ENCODE measurements at places on chromosomes 1 and 21. TPM values are rescaled to one million over a fixed set of nuclear protein-coding genes. Genes with fewer than 3 reads are reported as not detected.

GRCh38 chr1:153849487-153850185, 73.1 kb downstream of the GATAD2B start:
- H3K27me3 ChIP-seq: no peaks in the 10 kb centered on the region
- no peak for DNase-seq
- no peak overlapping the region for H3K4me3 ChIP-seq
- no peak overlapping the region for H3K27ac ChIP-seq

DNA sequence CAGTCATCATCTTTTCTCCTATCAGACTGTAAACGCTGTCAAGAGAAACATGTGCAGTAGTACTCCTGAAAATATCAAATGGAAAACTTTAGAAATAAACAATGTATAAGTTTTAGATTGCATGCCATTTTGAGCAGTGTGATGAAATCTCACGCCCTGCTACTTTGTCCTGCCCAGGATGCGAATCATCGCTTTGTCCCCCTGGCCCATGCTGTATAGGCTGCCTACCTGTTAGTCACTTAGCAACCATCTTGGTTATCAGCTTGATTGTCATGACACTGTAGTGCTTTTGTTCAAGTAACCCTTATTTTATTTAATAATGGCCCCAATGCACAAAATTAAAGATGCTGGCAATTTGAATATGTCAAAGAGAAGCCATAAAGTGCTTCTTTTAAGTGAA, 363.0 kb downstream of the ZP4 start:
- no peak overlapping the region for H3K27ac ChIP-seq
- no peak overlapping the region for H3K4me3 ChIP-seq
- H3K36me3 ChIP-seq: peaks cover 2% of the 10 kb centered on the region
- no peak for DNase-seq
- no peaks in the 10 kb centered on the region for H3K4me1 ChIP-seq

Gene ENAH
- total RNA-seq: 103 TPM

Gene GPR37L1
- total RNA-seq: not detected

- H3K4me3 ChIP-seq: no peak overlapping the region
- peaks cover 3% of the 10 kb centered on the region for H3K36me3 ChIP-seq
- no peaks in the 10 kb centered on the region for H3K27me3 ChIP-seq
- peak; percentile 21 for DNase-seq
Observed at GRCh38 chr1:19204446-19205266, 5.4 kb downstream of the UBR4 start.

GRCh38 chr21:45330851-45331261, 43.2 kb upstream of the POFUT2 start:
- H3K27ac ChIP-seq: no peak overlapping the region
- DNase-seq: no peak
- peaks cover 15% of the 10 kb centered on the region for H3K4me1 ChIP-seq
- no peaks in the 10 kb centered on the region for H3K27me3 ChIP-seq

DNA sequence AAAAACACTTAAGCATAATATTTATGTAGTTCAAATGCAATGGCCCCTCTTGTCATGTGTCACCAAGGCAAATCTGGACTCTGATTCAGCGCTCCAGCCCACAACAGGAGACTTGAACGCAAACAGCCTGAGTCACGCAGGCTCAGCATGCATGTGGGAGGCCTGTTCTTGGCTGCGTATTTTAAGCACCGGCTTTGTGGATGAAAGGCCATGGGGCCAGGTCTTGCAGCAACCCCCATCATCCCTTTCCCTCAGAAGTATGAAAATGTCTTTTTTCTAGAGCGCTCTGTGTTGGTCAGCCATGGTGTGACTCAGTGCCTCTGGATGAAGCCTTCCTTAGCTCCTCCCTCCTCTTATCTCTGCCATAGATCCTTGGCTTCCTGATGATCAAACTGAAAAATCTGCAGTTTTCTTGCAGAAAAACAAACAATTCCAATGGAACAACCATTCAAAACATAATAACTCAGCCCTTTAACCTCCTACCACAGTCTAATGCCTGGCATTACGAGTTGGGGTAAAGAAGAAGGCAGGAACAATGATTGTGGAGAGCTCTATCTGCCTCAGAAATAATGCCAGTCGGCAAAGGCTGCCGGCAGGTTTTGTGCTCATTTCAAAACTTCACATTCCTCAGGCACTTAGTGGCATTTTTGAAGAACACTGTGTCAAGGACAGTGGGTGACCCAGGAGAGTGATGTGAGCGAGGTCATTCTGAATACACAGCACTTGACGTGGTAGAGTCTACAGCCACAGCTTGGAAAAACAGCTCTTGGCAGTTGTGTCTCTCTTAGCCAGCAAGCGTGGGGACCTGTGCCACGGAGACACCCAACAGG, 167.5 kb downstream of the CLIC6 start:
- H3K4me3 ChIP-seq: no peak overlapping the region
- no peaks in the 10 kb centered on the region for H3K27me3 ChIP-seq
- no peaks in the 10 kb centered on the region for H3K4me1 ChIP-seq
- H3K27ac ChIP-seq: peak overlapping the region; percentile 61
- DNase-seq: peak; percentile 91
- H3K36me3 ChIP-seq: peaks cover 5% of the 10 kb centered on the region

Gene ST6GALNAC3
- 34.5 TPM for total RNA-seq

- H3K4me3 ChIP-seq: no peak overlapping the region
- no peak overlapping the region for H3K27ac ChIP-seq
- H3K27me3 ChIP-seq: no peaks in the 10 kb centered on the region
- H3K4me1 ChIP-seq: no peaks in the 10 kb centered on the region
Observed at GRCh38 chr1:29166291-29166878, 15.3 kb downstream of the SRSF4 start.

DNA sequence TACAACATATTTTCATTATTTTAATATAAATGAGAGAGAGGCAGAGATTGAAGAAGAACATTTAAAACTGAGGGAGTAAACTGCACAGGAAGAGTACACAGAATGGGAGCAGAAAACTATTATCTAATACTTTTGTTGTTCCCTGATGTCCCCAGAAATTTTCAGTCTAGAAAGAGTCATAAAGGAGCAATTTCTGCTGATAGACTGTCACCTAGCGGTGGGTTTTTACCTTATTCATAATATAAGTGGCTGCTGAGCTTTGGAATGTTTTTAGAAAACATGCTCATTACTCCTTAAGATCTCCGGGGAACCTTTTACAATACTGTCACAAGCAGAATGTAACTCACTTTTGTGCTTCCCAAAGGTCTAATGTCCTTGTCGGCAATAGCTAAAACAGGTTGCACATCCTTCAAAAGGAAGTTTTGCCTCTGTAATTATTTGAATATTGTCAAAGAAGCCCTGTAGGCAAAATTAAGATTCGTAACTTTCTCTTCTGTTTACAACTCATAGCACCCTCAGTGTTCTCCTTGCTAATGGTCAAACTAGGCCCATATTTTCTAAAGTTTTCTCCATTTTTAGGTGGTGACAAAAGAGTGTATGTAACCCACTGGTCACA, 4.9 kb upstream of the NPL start:
- H3K4me1 ChIP-seq: no peaks in the 10 kb centered on the region
- H3K36me3 ChIP-seq: no peaks in the 10 kb centered on the region
- DNase-seq: no peak
- no peaks in the 10 kb centered on the region for H3K27me3 ChIP-seq
- no peak overlapping the region for H3K27ac ChIP-seq
- no peak overlapping the region for H3K4me3 ChIP-seq

Gene BCL2L15
- total RNA-seq: not detected

DNA sequence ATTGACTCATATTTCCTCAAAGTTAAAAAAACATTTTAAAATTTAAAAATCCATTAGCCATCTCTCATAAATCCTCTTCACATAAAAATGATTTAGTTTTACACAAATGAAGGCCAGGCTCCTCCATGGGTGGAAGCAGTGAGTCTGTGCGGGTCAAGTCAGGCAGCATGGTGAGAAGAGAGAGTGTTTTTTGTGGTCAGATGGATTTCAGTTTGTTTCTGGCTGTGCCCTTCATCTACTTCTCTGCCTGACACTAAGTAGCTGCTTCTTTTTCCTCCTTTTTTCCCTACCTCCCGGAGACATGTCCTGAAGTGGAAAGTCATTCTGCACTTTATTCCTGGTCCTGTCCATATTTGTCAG, 10.3 kb downstream of the PLA2G4A start:
- no peaks in the 10 kb centered on the region for H3K4me1 ChIP-seq
- H3K27ac ChIP-seq: no peak overlapping the region
- no peak for DNase-seq
- no peak overlapping the region for H3K4me3 ChIP-seq
- no peaks in the 10 kb centered on the region for H3K36me3 ChIP-seq

- peak overlapping the region; percentile 100 for H3K4me3 ChIP-seq
- peak overlapping the region; percentile 92 for H3K27ac ChIP-seq
- no peaks in the 10 kb centered on the region for H3K36me3 ChIP-seq
- no peaks in the 10 kb centered on the region for H3K27me3 ChIP-seq
Observed at GRCh38 chr1:28259934-28260802, 850 bp downstream of the SESN2 start.

Gene IBA57
- total RNA-seq: 55.6 TPM

GRCh38 chr1:244056577-244056976, 5.5 kb downstream of the ZBTB18 start:
- H3K36me3 ChIP-seq: peaks cover 6% of the 10 kb centered on the region
- no peaks in the 10 kb centered on the region for H3K27me3 ChIP-seq
- no peak overlapping the region for H3K27ac ChIP-seq
- no peak for DNase-seq

Gene FAM43B
- 0.75 TPM for total RNA-seq

- no peak overlapping the region for H3K4me3 ChIP-seq
- no peaks in the 10 kb centered on the region for H3K4me1 ChIP-seq
- H3K36me3 ChIP-seq: no peaks in the 10 kb centered on the region
- no peaks in the 10 kb centered on the region for H3K27me3 ChIP-seq
Observed at GRCh38 chr1:87474098-87474497, 145.4 kb downstream of the LMO4 start.

Gene DOP1B
- total RNA-seq: 4.5 TPM

DNA sequence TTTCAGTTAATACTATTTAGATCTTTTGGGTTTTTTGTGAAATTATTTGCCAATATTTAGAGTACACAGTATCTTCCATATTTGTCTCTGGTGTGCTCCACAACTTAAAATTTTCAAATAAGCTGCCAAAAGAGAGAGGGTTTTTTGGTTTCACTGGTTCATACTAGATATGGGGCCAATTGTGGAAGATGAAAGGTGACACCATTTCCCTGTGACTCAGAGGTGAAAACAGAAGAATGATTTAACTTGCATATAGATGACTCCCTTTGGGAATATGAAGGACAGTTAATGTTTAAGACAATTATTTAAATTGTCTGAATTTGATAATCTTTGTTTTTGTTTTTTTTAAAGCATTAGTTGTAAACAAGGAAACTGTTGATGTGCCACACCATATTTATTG, 37.5 kb downstream of the IVNS1ABP start:
- no peak overlapping the region for H3K27ac ChIP-seq
- no peaks in the 10 kb centered on the region for H3K4me1 ChIP-seq
- DNase-seq: no peak
- no peak overlapping the region for H3K4me3 ChIP-seq
- H3K27me3 ChIP-seq: no peaks in the 10 kb centered on the region

GRCh38 chr1:229150518-229150917, 120.4 kb upstream of the RAB4A start:
- no peaks in the 10 kb centered on the region for H3K27me3 ChIP-seq
- H3K27ac ChIP-seq: no peak overlapping the region
- DNase-seq: no peak
- no peaks in the 10 kb centered on the region for H3K4me1 ChIP-seq

DNA sequence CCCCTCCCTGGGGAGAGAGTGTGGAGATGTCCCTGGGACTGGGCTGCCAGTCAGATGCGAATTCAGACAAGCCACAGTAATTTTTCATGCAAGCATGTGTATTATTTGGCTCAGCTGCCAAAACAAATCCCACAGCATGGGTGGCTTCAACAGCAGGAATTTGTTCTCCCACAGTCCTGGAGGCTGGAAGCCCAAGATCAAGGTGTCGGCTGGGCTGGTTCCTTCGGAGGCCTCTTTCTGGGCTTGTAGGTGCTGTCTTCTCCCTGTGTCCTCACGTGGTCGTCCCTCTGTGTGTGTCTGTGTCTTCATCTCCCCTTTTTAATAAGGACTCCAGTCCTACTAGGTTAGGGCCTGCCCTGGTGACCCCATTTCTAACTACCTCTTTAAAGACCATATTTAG, 91.9 kb upstream of the ACTRT2 start:
- no peak overlapping the region for H3K4me3 ChIP-seq
- no peaks in the 10 kb centered on the region for H3K36me3 ChIP-seq
- DNase-seq: no peak
- H3K4me1 ChIP-seq: peaks cover 30% of the 10 kb centered on the region
- no peaks in the 10 kb centered on the region for H3K27me3 ChIP-seq
- no peak overlapping the region for H3K27ac ChIP-seq

DNA sequence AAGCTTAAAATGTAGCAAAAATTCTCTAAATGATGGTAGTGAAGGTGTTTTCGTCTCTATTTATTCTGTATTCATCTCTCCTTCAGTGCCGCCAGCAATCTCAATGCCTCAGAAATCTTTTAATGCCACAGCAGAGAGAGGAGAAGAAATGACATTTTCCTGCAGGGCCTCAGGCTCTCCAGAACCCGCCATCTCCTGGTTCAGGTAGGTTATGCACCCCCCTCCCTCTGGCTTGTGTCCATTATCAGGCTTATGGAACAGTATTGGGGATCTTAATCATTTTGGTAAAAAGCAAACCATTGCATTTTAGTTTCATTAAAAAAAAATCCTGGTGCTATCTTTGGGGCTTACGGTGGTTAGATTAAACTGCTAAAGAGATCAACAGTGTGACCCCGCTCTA, 326.1 kb downstream of the NCAM2 start:
- no peak overlapping the region for H3K27ac ChIP-seq
- H3K4me3 ChIP-seq: no peak overlapping the region
- no peaks in the 10 kb centered on the region for H3K27me3 ChIP-seq
- no peaks in the 10 kb centered on the region for H3K4me1 ChIP-seq
- no peaks in the 10 kb centered on the region for H3K36me3 ChIP-seq

- H3K27me3 ChIP-seq: no peaks in the 10 kb centered on the region
- no peak for DNase-seq
- H3K27ac ChIP-seq: peak overlapping the region; percentile 95
- H3K4me1 ChIP-seq: peaks cover 87% of the 10 kb centered on the region
Observed at GRCh38 chr1:17551755-17552234, 12.3 kb downstream of the ARHGEF10L start.

GRCh38 chr21:17370263-17370662, 142.6 kb upstream of the CXADR start:
- no peak for DNase-seq
- no peaks in the 10 kb centered on the region for H3K4me1 ChIP-seq
- H3K4me3 ChIP-seq: no peak overlapping the region
- H3K27ac ChIP-seq: no peak overlapping the region
- no peaks in the 10 kb centered on the region for H3K36me3 ChIP-seq

DNA sequence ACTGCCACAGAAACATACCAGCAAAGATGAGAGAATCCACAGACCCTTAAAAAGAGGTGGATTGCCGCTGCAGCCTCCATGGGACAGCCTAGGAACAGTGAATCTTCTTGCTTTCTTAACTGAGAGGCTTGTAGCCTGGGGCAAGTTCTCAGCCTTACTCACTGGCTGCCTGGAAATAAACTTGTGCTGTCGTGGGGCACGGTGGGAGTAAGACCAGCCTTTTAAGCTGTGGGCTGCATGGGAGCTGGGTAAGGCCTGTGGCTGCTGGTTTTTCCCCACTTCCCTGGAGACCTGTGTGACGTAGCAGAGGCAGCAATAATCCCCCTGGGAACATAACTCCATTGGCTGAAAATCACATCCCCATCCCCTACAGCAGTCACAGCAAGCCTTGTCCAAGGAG, 30.8 kb downstream of the CD2 start:
- H3K36me3 ChIP-seq: no peaks in the 10 kb centered on the region
- H3K27me3 ChIP-seq: no peaks in the 10 kb centered on the region
- no peak overlapping the region for H3K27ac ChIP-seq
- H3K4me1 ChIP-seq: no peaks in the 10 kb centered on the region
- H3K4me3 ChIP-seq: no peak overlapping the region

- no peak overlapping the region for H3K27ac ChIP-seq
- H3K36me3 ChIP-seq: no peaks in the 10 kb centered on the region
- H3K27me3 ChIP-seq: no peaks in the 10 kb centered on the region
Observed at GRCh38 chr1:228809621-228810394, 74.5 kb downstream of the RHOU start.

Data from ascending aorta (tissue), 2 donors.